ENCODE measurements at places on chromosomes 4 and X.

GRCh38 chrX:9378980-9379696 is 85.7 kb upstream of the TBL1X start:
- DNase-seq, result no peak

DNA sequence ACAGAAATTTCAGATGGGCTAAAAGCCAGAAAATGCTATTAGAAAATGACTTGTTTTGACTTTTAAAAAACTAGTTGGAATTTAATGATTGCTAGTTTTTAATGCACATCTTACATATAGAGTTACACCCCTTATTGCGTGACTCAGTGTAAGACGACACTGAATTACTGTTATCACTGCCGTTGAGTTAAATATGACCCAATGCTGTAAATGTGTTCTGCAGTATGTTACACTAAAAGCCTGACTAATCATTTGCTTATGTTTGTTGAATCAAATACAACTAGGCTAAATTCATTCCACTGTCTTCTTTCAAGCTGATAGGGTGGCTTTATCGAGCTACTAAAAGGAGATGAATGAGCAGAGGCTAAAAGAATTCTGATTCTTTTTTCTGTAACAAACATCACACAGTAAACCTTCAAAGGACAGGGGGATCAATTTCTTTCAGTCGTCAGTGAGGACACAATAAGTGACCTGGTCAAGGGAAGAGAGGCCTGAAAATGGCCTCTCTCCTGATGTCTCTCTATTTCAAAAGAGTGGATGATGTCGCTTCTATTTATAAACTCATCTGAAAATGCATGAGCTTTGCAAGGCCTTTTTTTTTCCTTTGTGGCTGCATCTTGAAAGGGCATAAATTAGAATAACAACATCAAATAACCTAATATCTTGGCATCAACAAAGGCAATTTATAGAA is 142.2 kb upstream of the KCNIP4 start:
- DNase-seq, result no peak

DNA sequence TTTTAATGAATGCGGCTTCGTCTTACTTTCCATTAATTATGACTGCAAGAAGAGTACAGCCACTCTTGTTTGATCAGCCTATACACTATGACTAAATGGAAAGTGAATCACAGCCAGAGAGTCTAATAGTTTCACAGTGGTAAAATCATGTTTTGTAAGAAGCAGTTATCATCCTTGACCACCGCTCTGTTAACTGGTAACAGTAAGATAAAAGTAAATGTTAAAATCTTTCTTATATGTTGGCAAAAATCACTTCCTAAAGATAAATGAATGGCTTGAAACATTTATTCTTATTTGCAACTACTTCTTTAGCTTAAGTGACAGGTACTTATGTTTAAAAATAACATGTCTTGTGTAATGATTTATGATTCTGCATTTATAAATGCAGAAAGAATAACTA is 13.2 kb downstream of the GALNT7 start:
- DNase-seq, result no peak

GRCh38 chr4:133151341-133151690 is 2.2 kb downstream of the PCDH10 start:
- DNase-seq, result peak; percentile 66

- DNase-seq, result no peak
These were observed 49.6 kb downstream of the KLHL13 start for GRCh38 chrX:118066867-118067515.

GRCh38 chr4:84968925-84969324 is 2.4 kb upstream of the WDFY3 start:
- DNase-seq, result no peak

GRCh38 chr4:185086053-185086452 is 57.0 kb upstream of the SLC25A4 start:
- no peak for DNase-seq

GRCh38 chr4:64384237-64385203 is 24.7 kb downstream of the TECRL start:
- no peak for DNase-seq

Data from WERI-Rb-1 (cell line).